Left ventricle myocardium superior (tissue), 1 donor: ENCODE measurements at places on chromosomes 3 and 15. TPM values are rescaled to one million over a fixed set of nuclear protein-coding genes. Genes with fewer than 3 reads are reported as not detected.

DNA sequence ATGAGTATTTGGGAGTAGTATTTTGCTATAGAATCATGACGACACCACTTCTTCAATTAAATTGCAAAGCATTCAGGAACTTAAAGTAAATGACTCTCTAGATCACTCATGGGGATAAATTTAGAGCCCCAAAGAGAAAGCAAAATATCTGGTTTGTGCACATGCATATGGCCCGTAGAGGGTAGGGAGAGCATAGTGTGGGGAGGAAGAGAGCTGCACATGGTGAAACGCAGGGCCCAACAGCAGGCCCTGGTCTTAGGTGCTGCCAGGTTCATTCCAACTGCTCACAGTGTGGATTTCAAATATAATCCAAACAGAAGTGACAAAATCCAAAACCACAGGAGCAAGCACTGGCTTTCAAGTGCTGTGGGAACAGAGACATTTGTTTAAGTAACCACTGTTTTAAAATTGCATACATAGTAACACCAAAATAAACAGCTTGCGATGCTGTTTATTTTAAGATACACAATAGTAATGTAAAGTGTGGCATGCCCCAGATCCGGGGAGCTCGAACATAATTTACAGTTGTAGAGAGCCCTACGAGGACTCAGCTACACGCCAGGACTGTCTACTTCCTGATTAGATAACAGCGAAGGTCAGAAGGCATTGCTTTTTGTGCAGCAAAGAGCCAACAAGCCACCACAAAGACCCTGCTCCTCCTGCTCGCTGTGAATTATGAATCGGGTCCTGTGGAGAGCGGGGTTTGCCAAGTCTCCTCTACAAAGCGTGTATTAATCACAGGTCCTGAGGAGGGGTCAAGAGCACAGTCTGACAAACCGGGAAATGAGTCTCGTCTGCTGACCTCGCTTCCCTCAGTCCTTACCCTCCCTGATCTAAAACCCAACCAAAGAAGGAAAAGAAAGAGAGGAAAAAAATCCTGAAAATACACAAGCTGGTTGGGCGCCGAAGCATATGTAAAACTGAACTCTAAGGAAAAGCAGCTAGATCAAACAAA, 80.6 kb downstream of the MEIS2 start:
- no peak for DNase-seq

- no peak for DNase-seq
These were observed 1020.5 kb downstream of the OTOL1 start for GRCh38 chr3:162517110-162517509.

DNA sequence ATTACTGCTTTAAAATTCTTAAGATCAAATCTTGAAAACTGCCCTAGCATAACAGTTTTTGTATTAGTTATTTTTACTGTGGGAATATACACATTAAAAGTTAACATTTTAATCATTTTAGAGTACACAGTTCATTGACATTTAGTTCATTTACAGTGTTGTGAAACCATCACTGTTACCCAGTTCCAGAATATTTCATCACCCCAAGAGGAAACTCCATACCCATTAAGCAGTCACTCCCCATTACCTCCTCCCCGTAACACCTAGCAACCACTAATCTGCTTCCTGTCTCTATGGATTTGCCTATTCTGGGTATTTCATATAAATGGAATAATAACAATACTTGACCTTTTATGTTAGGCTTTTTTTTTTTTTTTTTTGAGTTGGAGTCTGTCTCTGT, 164.1 kb upstream of the LRRFIP2 start:
- DNase-seq, result no peak

DNA sequence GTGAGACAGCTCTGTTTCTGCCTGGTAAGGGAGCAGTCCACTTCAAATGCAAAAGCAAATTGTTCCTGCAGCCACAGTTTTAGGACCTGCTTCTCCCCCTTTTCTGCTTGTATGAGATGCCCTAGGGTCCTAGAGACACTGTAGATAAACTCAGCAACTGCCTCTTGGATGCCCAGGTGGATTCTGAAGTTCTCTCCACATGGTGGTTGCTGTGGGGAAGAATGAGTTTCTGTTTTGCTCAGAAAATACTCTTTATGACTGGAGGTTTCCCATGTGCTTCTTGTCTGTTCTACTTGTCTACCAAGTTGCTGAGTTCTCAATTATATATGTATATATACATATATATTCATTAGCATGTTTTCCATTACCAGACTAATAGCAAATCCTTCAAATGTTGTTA, 5.6 kb upstream of the ZNF80 start:
- no peak for DNase-seq

GRCh38 chr15:71373917-71374316, 258.6 kb downstream of the THSD4 start:
- DNase-seq, result no peak

GRCh38 chr3:102092617-102093466, 243.5 kb downstream of the NFKBIZ start:
- no peak for DNase-seq

GRCh38 chr3:35864871-35865270, 225.5 kb downstream of the ARPP21 start:
- no peak for DNase-seq

DNA sequence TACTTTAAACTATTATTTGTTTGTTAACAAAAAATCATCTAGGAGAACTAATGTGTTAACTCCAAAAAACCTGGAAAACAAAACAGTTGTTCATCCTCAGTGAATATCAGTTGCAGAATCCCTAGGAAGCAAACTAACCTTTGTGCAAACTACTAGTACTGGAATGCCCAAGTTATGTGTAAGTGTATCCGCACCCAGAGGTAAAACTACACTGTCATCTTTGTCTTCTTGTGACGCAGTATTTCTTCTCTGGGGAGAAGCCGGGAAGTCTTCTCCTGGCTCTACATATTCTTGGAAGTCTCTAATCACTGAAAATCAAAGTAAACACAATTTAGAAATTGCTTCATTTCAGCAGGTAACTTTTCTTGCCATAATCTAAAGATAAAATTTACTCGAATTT, 29.8 kb downstream of the DYNC1LI1 start:
- DNase-seq, result no peak

GRCh38 chr15:67146234-67146633, 80.8 kb downstream of the SMAD3 start:
- peak; percentile 71 for DNase-seq

- no peak for DNase-seq
These were observed 499.4 kb downstream of the GBE1 start for GRCh38 chr3:81261996-81262395.

GRCh38 chr3:16186086-16186485, 11.6 kb downstream of the GALNT15 start:
- no peak for DNase-seq

DNA sequence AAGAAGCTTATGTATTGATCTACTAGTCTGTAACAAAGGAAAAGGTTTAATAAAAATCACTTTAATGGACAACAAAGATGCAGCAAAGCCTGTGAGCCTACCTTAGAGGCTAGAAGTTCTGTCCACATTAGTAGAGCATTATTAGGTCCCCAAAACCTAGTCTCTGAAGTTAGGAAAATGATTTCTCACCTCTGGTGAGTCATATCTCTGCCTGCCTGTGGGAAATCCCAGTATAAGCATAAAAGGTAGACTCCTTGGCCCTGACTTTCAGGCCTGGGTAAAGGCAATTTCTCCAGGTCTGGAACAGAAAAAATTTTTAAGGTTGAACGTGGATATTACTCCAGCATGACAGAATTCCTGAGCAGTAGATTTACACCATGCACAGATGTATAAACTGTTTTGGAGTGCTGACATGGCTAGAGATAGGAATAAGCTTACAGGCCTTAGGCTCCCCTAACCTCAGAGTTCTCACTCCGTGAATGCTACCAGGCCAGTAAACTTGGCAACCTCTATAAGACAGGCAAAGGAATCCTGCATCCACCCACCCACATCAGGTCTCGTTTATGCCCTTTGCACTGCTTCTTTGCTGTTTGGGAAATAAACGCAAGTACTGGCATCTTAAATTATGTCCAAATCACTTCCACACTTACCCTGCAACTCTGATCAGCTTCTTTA, 104.1 kb downstream of the SERPINI1 start:
- DNase-seq, result no peak

- DNase-seq, result peak; percentile 76
These were observed 7.4 kb upstream of the PSMD6 start for GRCh38 chr3:64030741-64031140.

The ROPN1 gene
- total RNA-seq, result not detected

The MED12L gene
- total RNA-seq, result 0.10 TPM

The PCLAF gene
- 0.20 TPM for total RNA-seq

The OIP5 gene
- not detected for total RNA-seq

The FILIP1L gene
- 28.6 TPM for total RNA-seq
